ENCODE measurements at places on chromosomes 4 and X.

DNA sequence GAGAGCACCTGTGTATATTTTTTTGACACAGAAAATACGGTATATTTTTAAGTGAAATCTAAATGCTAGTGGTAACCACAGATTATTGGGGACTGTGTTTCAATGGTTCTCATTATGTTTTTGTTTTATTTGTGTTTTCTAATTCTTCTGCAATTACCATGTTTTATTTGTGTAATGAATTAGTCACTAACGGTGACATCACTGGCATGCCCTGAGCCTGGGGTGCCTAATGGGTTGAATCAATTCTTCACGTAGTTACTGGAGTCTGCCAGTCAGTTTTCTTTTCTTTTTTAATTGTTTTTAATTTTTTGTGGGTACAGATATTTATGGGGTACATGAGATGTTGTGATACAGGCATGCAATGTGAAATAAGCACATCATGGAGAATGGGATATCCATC lies 168.8 kb downstream of the RELL1 start:
- DNase-seq, result no peak

DNA sequence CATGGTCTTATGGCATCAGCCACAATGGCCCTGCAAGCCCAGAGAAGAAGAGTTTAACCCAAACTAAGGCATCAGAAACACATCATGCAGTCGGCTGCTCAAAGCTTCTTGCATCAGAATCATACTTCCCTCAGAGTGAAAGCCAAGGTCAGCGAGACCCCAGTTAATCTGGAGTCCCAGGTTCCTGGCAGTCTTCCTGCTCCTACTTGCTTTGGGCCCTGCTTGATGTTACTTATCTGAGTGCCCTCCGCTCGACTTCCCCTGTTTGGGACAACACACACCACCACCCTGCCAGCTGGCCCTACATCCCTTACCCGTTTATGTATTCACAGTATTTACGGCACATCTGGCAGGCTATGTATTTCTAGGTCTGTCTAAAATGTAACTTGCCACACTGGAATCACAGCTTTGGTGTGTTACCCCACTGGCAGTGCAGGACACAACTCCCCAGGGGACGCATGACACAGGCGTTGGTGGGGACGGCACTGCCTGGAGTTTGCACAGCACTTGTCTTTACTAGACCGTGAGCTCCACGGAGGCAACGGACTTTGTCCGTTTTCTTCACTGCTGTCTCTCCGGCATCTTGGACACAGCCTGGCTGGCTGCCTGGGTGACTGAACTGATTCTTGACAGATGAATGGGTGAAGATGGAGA lies 22.8 kb downstream of the CRMP1 start:
- DNase-seq, result no peak

DNA sequence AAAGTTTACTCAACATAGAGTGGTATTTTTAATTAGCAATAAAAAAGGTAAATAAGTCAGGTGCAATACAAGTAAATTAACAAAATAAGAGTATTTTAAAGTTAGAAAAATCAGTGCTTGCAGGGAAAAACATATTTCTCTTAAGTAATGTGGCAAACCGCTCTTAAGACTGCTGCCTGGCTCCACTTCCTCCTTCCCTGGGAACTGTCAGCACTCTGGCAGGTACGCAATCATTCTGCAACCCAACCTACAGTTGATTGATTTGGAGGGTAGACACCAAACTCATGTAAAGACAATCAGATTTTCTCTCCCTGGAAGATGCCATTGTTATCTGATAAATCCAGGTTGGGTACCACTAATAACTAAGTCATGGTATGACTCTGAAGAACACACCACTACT lies 63.9 kb downstream of the PPP3CA start:
- no peak for DNase-seq

DNA sequence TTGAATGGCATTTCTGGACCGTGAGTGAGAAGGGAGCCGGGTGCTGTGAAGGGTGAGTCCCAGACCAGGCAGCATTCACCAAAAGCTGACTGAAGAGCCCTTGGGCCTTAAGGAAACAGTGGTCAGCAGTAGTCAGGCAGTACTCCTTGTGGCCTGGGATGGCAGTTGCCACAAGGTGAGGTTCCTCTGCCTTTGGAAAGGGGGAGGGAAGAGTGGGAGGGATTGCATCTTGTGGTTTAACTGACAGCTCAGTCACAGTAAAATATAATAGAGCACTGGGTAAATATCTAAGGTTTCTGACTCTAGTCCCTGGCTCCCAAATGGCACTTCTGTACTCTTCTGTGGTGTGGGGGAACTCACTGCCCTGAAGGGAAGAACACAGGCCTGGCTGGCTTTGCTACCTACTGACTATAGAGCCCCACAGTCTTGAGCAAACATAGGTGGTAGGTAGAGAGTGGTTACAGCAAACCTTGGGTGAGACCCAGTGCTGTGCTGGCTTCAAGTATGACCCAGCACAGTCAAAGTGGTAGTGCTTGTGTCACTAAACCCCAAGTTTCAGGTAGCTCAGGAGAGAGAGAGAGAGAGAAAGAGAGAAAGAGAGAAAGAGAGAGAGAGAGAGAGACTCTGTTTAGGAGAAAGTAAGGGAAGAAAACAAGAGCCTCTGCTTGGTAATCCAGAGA lies 154.2 kb downstream of the TEX11 start:
- DNase-seq, result no peak

GRCh38 chr4:152676052-152676854 lies 3.5 kb downstream of the TMEM154 start:
- no peak for DNase-seq

- no peak for DNase-seq
Measured at GRCh38 chr4:123892368-123892976, 495.9 kb downstream of the SPRY1 start.

GRCh38 chr4:13267091-13267490 lies 217.0 kb downstream of the RAB28 start:
- DNase-seq, result no peak

- DNase-seq, result no peak
Measured at GRCh38 chrX:37361596-37361995, 12.4 kb downstream of the PRRG1 start.

DNA sequence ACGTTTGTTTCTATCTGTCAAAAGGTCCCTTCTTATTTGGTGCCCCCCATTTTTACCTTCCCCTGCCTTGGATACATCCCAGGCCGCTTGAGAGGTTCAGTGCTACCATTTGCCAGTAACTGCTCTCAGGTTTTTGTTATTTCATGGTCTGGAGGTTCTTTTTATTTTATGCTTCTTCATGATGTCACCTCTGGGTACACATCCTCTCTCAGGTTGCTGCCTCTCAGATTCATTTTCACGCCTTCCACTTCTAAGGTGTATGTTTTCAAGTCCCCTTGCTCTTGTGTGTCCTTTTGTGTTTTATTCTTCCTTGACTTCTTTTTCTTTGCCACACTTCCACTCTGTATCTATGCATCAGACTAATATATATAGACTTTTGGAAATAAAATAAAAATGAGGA lies 640.1 kb upstream of the AADAT start:
- no peak for DNase-seq

DNA sequence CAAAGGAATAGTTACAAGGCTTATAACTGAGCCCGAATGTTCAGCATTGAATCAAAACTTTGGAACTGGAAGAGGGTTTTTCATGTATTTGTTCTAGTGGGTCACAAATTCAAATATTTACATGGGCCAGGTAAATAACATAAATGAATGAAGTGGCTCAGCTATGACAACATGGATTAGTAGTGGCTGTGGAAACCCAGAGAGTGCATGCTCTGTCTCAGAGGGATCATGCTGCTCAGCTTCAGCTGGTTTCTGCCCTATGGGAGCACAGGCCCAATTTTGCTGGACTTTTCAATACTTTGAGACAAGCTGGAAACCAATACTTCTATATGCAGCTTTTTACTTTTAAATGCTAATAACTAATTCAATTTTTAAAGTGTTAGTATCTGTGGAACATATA lies 394.0 kb upstream of the TEX13C start:
- no peak for DNase-seq

DNA sequence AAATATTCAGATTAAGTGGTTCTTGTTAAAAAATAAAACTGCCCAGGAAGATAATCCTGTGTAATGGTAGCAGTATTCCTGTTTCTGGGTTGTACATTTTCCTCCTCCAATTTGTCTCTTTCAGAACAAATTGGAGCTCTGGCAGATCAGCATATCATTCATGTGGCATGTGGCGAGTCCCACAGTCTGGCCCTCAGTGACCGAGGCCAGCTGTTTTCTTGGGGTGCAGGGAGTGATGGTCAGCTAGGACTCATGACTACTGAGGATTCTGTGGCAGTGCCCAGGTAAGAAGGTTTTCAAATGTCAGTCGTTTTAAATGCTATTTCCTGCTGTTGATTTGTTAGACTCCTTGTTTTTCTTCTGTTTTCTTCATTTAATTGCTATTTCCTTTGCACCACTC lies 47.9 kb downstream of the NAP1L5 start:
- DNase-seq, result no peak

GRCh38 chr4:113248320-113248719 lies 198.9 kb downstream of the ANK2 start:
- no peak for DNase-seq

GRCh38 chr4:53015681-53016080 lies 153.6 kb downstream of the RASL11B start:
- no peak for DNase-seq

- DNase-seq, result no peak
Measured at GRCh38 chr4:25379591-25379990, 2.5 kb downstream of the ANAPC4 start.

DNA sequence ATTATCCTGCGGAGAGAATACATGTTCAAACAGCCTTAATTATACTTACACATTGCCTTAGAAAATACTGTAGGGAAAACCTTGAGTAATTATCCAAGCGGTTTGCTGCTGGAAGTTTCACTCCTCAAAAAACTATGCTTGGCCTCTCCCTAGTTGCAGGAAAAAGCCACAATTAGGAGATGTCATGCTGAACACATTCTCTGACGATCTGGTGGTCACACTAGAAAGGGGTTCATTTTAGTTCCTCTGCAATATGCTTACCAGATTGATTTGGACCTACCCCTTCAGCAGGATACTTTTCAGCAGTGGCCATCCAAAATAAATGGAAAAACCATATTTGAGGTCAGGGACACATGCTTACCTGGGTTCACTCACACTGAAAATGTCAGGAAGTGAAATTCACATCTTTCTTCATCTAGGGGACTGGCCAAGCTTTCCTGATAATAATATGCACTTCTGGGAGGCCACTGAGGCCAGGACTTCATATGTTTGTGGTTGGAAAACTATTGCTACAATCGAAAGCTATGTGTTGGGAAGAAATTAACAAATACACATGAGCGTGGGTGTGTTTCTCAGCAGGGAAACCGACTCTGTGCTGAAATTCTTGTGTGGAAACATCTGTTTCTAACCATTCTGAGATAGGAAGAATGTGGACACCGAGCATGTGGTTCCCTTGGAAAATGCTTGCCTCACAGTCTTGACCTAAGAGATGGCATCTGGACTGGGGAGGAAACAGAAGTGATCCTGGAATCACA lies 68.8 kb downstream of the ATXN3L start:
- DNase-seq, result no peak

DNA sequence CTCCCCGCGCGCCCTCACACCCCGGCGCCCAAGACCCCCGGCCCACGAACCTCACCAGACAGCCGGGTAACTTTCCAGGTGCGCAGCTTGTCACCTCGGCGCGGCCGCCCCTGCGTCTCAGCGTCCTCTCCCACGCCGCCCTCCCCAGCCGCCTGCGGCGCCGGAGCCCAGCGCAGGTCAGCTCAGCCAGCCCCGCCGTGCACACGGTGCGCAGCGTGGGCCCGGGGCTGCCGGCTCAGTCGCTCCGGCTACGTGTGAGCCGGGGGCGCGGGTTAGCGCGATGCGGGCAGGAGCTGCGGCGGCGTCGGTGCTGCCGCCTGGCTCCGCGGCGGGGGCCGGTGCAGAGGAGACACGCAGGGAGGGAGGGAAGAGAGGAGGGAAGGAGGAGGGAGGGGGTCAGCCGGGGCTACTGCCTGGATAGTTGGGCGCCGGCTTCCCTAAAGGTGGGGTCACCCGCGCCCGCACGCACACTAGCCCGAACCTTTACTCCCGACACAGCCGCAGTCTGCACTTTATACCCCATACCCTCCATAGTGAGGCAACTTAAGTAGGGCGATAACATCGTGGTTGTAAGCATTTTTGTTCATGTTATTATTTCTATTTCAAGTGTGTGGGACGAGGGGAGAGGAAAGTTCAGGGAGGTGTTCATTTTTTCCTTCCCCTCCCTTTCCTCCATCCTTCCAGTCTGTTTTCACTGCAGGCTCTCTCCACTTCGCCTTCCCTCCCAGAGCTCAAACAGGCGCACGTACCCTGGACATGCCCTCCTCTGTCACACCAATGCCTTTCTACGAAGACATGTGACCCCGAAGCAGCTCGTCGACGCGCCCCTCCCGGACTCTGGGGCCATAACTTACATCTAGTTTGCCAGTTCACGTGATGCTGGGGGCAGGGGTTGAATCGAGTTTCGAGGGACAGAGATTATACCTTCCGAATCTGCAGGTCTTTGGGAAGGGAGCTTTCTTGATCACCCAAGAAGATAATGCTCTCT lies at the start of gene PRKG2:
TSS of gene PRKG2 (minus strand) at position 342 of the 988 bp plus-strand sequence. CDS start 10,175 bp downstream, outside the sequence.
- DNase-seq, result no peak

DNA sequence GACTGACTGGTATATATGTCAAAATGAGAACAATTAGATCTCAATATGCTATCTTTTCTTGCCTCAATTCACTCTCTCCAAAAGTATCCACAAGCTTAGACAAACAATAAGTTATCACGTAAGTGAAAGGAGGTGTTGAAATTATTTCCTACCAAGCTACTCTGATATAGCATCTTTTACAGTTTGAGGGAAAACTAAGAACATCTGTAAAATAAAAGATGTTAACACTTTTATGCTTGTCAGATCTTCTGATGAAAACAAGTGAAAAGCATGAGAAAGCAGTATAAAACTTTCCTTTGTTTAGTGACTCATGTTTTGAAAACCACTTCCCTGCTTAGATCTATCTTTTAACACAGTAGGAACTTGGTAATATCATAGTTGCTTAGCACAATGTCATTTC lies 8.4 kb upstream of the MAB21L2 start:
- DNase-seq, result no peak

- DNase-seq, result no peak
Measured at GRCh38 chrX:140525448-140525847, 20.6 kb upstream of the SOX3 start.

DNA sequence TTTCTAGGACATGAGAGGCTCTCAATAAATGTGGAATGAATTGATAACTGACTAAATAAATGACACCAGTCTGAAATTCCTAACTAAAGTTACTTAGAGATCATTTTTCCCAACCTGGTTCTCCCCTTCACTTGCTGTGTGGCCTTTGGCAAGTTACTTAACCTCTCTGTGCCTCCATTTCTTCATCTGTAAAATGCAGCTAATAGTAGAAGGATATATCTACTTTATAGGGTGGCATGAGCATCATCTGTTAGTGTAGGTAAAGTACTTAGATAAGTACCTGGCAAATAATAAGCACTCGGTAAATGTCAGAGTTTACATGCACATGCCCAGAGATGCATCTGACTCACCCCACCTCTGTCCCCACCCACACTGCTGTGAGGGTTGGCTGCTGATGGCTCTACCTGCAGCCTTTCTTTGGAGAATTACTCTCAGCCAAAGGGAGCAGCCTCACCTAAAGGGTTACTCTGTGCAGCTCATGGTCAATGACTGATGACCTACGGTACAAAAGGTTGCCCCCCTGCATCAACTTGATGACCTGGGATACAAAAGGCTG lies 139.3 kb downstream of the CHIC2 start:
- no peak for DNase-seq

GRCh38 chr4:25815586-25815985 lies 47.2 kb downstream of the SEL1L3 start:
- no peak for DNase-seq
